ENCODE measurements at places on chromosomes 4 and X.
A peak's percentile ranks its signal among the peaks of the same experiment; 100 is the strongest.

GRCh38 chr4:92776080-92776479 is 472.3 kb downstream of the GRID2 start:
- DNase-seq = no peak

GRCh38 chrX:97547877-97548578 is 664.3 kb downstream of the RPA4 start:
- DNase-seq = no peak

DNA sequence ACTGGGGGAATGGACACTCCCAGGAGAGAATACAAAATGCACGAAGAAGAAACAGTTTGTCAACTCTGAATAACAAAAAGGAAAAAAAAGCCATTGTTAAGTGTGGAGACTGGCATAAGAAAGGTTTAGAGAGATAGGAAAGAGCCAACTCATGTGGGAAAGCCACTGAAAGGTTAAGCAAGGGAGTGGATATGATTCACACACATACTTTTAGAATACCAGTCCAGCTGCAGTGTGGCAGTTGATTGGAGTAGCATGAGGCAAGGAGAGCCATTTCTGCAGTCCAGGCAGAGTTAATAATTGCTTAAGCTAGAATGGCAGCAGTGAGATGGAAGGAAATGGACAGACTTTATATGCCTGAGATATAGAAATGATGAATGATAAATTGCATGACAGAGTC is 36.9 kb upstream of the ADAD1 start:
- DNase-seq = no peak

DNA sequence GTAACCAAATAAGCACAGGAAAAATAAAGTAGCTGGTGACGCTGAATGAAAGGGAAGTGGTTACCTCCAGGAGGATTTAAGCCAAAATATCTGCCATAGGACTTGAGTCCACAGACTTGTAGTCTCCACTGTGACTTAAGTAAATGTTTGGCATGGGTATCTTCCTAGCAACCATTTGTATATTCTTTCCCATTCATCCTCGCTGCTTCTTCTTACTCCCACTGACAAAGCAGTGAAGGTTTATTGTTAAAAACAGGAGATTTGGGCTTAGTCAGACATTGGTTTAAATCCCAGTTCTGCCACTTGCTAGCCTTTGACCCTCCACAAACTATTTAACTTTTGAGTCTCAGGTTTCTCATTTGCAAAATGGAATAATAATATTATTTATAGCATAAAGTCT is 22.3 kb downstream of the COL4A6 start:
- no peak for DNase-seq

DNA sequence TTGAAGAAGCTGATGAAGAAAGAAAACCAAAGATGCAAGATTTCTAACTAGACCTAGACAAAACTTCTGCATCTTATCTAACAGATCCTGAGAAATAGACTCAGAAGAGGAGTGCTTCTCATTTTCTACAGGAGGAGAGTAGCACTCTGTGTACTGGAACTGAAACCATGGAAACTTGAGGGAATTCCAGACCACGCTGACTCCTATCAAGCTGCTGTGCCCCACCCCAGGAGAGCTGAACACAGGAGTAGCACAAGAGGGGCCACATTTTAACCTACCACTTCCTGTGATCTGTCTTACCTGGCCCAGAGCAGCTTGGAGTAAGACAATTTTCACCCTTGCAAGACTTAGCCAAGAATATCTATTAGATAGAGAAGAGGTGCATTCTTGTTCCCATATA is 248.9 kb downstream of the SCFD2 start:
- no peak for DNase-seq

GRCh38 chr4:140153419-140153717 is 616 bp downstream of the MAML3 start:
- DNase-seq = no peak

DNA sequence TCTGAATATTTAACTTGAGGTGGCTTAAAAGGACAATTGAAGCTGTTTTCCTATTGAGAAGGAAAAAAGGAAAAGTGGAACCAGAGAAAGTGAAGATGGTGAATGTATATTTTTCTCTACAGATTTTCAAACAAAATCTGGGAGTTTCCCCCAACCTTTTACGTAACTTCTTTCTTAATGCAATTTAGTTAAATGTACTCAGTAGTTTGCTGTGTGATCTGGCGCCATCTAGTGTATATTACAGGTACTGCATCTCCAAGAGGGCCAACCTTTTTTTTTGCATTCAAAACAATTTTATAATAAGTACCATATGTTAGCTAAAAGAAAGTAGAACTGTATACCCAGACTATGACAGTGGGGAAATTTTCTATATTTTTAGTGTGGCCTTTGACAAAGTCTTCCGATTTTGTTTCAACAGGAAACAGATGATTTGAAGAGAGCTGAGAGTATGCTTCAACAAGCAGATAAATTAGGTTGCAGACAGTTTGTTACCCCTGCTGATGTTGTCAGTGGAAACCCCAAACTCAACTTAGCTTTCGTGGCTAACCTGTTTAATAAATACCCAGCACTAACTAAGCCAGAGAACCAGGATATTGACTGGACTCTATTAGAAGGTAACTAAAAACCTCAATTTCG is 82.0 kb downstream of the PLS3 start:
- no peak for DNase-seq

DNA sequence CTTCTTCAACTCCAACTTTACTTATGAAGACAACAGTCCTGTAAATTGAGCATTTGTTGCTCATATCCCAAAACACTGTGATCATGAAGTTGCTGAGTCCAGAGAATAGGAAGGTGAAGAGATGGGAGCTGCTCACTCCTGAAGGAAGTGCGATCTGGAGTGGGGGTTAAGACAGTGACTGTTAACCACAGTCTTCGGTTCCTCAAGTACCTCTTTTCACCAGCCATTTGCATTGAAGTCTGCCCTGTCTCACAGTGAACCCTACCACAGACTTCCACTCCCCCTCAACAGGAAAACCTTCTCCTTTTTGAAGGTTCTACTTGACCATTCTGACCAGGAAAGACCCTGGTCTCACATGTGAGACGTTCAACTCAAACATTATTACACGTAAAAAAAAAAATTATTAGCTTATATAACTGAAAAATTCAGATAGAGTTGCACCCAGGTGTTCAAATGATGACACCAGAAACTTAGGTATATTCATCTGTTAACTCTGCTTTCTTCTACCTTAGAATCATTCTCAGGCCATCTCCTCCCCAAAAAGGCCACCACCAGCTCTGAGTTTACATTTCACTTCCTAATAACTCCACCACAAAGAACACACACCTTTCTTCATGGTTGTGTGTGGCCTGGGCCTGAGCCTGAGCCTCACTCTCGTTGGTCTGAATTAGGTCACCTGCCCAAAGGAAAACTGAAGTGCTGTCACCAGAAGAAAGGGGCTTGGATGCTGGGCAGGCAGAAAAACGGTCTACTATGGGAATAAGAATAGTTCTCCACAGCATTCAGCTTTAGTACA is 199.2 kb downstream of the DCTD start:
- DNase-seq = no peak

GRCh38 chr4:127000110-127000509 is 632.6 kb upstream of the INTU start:
- DNase-seq = no peak

DNA sequence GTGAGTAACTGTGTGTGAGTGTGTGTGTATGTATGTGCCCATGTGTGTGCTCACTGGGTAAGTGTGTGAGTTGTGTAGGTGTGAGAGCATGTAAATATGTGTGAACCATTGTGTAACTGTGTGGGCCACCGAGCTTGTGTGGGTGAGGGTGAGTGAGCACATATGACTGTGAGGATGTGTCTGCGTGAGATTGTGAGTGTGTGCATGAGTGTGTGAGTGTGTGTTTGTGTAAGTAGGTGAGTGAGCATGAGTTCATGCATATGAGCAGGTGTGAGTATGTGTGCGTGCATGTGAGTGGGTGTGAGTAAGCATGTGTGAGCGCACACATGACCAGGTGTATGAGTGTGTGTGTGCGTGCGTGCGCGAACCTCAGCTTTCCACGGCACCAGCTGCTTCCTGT is 1.4 kb upstream of the ATP2B3 start:
- no peak for DNase-seq

DNA sequence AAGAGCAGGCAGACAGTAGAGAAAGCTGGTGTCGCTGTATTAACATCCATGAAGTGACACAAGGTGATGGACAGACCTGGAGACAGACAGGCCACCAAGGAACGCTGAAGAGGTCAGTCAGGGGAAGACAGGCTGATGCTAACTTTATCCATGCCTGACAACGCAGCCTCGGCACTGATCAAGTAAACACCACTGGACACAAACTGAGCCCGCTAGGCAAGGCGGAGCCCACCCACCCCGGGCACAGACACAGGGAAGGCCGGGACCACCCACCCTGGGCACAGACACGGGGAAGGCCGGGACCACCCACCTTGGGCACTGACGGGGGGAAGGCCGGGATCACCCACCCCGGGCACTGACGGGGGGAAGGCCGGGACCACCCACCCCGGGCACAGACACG is 18.8 kb downstream of the PPP2R3B start:
- DNase-seq = no peak

DNA sequence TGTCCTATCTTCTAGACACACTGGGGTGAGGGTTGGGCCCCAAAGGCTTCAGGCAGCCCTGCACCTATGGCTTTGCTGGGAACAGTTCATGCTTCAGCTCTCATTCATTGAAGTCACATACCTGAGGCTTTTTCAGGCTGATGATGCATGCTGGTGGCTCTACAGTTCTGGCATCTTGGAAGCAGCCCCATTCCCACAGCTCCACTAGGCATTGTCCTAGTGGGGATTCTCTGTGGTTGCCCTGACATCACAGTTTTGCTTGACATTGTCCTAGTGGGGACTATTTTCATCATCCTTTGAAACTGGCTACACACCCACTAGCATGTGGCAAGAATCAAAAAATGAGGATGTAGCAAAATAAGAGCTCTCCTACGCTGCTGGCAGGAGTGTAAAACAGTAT is 37.7 kb upstream of the C4orf17 start:
- DNase-seq = no peak

GRCh38 chr4:143362349-143363046 is 25.8 kb downstream of the GAB1 start:
- DNase-seq = no peak

DNA sequence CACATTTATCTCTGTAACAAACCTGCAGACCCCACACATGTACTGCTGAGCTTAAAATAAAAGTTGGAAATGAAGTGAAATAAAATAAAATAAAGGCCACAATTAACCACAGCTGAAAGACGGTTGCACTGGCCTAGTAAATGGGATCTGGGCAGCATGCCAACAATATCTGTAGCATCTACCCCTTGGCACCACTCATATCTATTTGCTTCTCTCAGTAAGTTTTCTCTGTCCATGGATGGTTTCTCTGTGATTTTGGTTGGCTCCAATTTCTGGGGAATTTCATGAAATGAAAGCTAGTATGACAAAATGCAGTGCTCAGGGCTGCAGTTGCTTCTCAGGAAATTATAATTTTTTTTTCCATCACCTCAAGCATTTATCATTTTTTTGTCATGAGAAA is 172.0 kb upstream of the IL15 start:
- no peak for DNase-seq

- no peak for DNase-seq
Measured at GRCh38 chr4:171203425-171203824, 609.8 kb upstream of the GALNTL6 start.

DNA sequence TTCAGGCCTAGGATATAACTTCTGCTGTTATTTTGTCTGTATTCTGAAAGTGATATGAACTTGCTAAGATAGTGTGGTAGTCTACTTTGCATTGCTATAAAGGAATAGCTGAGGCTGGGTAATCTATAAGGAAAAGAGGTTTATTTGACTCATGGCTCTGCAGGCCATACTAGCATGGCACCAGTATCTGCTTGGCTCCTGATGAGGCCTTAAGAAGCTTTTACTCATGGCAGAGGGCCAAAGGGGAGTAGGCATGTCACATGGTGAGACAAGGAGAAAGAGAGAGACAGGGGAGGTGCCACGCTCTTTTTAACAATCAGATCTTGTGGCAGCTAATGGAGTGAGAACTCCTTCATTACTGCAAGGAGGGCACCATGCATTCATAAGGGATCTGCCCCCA is 247.3 kb downstream of the GPAT3 start:
- DNase-seq = no peak

DNA sequence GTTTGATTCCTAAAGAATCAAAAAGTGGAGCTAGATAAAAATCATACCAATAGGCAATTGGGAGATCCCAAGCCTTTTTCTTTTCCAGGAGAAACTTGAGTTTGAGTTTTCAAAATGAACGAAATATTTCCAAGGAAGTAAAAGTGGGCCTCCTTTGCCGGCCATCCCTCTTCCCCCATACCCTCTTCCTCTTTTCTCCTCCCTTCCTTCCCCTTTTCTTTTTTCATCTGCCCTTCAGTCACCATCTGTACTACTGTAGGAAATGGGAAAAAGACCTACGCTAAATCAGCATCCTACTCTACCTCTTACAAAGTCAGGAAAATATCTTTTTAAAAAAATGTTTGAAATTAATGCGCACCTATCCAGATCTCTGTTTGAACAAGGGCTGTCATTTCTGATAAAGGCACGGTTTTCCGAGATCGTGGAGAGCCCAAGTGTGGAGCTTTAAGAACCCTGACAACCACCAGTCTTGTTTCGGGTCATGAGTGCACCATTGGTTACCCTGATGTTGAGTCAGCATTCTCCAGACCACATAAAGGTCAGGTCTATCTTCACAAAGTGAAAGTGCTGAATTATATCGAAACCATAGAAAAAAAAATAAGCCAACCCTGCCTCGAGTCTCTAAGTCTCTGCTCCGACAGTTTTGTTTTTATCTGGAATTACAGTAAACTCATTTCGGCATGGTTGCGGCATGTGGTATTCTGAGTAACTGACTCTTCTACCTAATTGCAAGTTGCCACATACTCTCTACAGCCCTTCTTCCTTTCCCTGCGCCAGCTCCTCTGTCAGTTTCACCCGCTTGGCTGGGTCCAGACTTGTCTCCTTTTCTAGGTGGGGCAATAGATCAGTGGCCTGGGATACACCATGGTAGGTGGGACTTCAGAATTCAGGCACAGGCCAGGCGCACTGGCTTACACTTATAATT is 140.2 kb upstream of the KLF3 start:
- no peak for DNase-seq

DNA sequence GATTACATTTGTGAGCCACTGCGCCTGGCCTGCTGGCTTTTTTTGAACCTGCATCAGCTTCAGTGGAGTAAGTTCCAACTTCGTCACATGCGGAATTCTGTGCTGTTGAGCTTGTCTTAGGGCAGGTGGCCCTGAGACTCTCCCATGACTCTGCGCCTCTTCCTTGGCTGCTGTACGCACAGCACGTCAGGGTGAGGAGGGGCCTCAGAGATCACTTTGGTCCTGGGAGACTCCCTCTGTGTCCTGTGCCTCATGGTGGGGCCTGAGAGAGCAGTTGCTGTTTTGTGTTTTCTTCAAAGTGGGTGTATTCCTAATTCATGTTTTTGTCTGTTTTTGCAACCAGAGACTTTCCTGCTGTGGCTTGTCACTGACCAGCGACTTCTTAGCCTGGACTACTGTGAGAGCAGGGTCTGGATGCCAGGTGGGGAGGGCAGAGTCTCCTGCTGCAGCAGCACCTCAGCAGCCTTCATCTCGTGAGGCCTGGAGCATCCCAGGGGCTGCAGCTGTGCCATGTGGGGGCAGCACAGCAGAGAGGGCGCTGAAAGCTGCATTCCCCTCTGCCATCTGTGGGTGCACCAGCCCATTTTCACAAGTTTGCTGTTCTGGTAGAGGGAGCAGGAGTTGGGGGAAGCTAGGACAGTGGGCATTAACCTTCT is 107.8 kb downstream of the TNIP2 start:
- DNase-seq = no peak

- peak; percentile 26 for DNase-seq
Measured at GRCh38 chrX:103063191-103063845, 653 bp downstream of the BEX1 start.

- no peak for DNase-seq
Measured at GRCh38 chr4:125461676-125462363, 147.1 kb downstream of the FAT4 start.

All from hippocampal formation (tissue), 2 donors.